ENCODE measurements at places on chromosomes 13 and 19.
A peak's percentile ranks its signal among the peaks of the same experiment; 100 is the strongest.

DNA sequence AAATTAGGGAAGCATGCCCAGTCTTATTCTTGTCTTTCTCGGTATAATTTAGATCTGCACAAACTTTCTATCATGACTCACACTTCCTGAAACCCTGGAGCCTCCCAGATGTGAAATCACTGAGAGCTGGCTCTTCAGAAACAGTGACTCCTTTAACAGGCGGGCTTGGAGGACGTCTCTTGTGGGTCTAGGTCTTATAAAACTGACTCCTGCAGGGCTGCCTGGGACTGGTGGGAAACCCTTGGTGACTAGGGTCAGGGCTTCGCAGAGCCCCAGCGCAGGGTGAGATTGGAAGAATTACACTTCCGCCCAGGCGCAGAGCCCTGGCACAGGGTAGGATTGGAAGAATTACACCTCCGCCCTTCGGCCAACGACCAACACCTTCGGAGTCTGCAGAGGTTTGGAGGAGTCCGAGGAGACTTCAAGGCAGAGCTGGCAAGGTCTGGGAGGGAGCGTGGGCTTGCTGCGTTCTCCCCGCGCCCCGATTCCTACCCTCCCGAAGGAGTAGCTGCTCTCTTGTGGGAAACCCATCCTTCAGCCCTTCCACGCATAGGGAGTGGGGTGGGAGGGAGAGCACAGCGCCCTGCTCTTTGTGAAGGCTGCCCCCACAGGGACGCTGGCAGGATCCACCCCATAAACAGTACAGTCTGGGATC, 43.4 kb upstream of the MAP3K10 start:
- peak; percentile 84 for DNase-seq

GRCh38 chr13:45362939-45363338, 22.0 kb upstream of the TPT1 start:
- DNase-seq: no peak

GRCh38 chr19:5041168-5041912, 72.4 kb downstream of the KDM4B start:
- no peak for DNase-seq

DNA sequence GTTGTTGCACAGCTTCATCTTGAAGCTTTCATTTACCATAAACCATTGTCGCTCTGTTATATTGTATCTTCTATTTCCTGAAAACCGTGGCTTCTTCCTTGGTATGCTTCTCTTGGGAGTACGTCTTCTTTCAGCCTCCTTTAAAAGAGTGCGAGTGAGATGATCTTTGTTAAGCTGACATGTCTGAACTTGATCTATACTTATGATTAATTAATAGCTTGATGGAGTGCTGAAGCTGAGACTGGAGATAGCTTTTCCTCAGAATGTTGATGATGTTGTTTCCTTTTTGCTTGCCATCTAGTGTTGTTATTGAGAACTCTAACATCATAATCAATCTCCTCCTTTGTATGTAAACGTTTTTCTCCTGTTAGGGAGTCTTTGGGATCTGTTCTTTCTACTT, 529.3 kb upstream of the SPRY2 start:
- DNase-seq: no peak

DNA sequence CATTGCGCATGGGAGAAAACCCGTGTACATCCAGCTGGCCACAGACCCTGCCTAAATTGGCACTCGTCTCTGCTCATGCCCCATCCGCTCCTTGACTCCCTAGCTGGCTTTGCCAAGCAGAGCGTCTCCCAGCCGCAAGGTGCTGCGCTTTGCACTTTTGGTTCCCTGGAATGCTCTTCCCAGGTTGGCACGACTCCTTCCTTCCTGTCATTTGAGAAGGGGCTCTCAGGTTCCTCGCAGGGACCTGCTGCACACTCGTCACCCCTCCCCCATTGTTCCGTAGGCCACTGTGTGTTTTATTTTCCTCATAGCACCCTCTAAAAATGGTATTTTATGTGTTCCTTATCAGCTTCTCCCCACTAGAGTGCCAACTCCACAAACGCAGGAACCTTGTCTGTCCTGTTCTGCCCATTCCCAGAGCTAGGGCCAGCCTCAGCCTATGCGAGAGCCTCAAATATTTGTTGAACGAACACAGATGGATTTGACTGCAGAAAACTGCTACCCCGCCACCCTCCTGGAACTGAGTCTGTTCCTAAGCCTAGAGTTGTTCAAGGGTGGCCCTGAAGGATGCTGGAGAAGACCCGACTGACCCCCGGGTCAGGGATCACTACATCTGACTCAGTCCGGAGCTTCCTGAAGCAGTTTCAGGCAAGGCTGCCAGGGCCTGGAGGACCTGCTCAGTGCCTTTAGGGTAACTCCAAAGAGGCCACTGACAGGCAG, 8.4 kb upstream of the CEBPA start:
- no peak for DNase-seq

DNA sequence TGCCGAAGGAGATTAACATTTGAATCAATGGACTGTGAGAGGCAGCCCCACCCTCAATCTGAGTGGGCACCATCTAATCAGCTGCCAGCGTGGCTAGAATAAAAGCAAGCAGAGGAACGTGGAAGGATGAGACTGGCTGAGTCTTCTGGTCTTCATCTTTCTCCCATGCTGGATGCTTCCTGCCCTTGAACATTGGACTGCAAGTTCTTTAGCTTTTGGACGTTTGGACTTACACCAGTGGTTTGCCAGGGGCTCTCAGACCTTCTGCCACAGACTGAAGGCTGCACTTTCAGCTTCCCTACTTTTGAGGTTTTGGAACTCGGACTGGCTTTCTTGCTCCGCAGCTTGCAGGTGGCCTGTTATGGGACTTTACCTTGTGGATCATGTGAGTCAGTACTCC, 14.7 kb downstream of the NHLRC3 start:
- DNase-seq: no peak

DNA sequence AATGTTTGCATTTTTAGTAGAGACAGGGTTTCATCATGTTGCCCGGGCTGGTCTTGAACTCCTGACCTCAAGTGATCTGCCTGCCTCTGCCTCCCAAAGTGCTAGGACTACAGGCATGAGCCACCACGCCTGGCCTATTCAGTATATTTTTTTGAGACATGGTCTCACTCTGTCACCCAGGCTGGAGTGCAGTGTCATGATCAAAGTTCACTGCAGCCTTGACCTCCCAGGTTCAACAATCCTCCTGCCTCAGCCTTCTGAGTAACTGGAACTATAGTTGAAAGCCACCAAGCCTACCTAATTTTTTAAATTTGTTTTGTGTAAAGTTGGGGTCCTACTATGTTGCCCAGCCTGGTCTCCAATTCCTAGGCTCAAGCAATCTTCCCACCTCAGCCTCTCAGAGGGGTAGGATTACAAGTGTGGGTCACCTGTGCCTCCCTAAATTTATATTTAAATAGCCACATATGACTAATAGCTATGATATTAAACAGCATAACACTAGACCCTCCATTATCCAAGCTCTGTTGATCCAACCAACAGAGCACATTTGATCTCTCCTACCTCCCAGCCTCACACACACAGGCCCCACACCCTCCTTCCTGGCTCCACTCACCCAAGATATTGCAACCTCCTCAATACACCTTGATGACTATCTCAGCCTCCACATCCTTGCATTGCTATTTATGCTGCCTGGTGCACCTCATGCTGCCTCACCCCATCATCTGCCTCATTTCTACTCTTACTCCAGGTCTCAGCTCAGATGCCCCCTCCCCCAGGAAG, 2.1 kb upstream of the CEACAM19 start:
- DNase-seq: no peak

DNA sequence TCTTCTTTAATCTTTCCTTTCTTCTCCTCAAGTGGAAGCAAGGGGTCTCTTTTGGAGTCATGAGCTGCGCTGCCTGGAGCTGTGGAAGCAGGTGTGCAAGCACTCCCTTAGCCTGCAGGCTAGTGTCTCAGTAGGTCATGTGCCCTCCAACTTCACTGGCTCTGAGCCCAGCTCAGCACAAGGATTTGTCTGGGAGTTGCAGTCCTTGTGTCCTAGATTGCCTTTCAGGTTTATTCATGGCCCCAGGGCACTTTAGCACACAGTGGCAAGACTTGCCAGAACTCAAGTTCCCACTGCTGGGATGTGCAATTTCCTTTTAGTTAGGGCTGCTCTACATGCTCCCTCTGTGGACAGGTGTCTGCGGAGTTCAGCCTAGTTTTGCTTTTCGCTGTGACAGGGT, 211.7 kb downstream of the LIG4 start:
- no peak for DNase-seq

- no peak for DNase-seq
Measured at GRCh38 chr13:109113427-109113826, 484.0 kb downstream of the MYO16 start.

DNA sequence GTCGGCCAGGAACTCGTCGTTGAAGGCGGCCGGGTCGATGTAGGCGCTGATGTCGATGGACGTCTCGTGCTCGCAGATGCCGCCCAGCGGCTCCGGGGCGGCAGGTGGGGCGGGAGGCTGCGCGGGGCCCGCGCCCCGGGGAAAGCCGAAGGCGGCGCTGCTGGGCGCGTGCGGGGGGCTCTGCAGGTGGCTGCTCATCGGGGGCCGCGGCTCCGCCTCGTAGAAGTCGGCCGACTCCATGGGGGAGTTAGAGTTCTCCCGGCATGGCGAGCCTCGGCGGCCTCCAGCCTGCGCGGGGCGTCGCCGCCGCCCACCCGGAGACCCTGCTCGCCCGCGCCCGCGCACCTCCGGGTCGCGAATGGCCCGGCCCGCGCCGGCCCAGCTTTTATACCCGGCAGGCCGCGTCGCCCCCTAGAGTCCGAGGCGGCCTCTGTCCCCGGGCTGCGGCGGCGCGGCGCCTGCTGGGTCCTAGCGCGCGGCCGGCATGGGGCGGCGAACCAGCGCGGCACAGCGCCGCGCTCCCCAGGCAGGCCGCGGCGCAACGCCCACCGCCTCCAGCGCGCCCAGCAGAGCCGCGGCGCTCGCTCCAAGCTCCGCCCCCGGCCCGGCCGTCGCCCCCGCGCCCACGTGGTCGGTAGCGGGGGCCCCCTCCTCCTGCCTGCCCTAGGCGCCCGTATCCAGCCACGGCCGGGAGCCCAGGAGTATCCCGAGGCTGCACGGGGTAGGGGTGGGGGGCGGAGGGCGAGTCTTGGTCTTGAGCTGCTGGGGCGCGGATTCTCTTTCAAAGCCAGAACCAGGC, at the start of gene CEBPA:
Gene CEBPA (minus strand): TSS at position 360 of the 799 bp plus-strand sequence. CDS start 120 bp downstream, at position 240.
- peak; percentile 84 for DNase-seq

DNA sequence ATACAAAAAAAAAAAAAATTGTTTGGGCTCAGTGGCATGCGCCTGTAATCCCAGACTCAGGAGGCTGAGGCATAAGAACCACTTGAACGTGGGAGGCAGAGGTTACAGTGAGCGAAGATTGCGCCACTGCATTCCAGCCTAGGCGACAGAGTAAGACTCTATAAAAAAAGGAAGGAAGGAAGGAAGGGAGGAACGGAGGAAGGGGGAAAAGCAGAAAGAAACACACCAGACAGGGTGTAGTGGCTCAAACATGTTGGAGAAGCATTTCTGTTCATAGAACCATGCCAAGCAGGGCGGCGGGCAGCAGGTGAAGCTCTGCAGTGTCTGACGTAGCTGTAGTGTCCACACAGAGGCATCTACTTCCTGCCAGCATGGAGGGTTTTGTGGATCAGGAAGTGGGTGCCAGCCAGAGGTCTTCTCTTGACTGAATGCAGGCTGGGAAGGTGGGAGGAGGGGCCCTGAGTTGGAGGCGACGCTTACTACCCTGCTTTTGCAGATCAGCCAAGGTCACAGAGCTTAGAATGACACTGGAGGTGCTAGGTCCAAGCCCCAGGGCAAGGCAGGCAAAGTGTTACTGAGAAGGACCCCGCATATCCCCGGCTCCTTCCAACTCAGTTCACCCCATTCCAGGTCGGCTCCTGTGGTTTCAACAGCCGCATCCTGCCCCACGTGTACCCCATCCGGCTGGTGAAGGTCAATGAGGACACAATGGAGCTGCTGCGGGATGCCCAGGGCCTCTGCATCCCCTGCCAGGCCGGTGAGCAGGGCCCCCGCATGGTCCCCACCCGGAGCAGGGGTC, 11.6 kb upstream of the PGLS start:
- no peak for DNase-seq

- no peak for DNase-seq
Measured at GRCh38 chr13:78816154-78816553, 157.2 kb upstream of the OBI1 start.

DNA sequence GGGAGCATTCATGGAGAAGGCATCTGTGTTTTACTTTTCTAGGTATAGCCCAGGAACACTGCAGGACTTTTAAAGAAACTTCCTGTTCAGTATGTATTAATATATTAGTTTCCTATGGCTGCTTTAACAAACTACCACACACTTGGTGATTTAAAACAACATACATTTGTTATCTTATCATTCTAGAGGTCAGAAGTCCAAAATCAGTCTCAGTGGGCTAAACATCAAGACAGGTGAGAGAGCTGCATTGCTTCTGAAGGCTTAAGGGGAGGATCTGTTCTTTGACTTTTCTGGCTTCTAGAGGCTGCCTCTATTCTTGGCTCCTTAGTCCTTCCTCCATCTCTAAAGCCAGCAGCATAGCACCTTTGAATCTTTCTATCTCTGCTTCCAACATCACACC, 37.6 kb upstream of the DIAPH3 start:
- no peak for DNase-seq

GRCh38 chr13:108807841-108808240, 178.4 kb downstream of the MYO16 start:
- no peak for DNase-seq

- DNase-seq: no peak
Measured at GRCh38 chr19:49692147-49692506, 1.2 kb downstream of the CPT1C start.

DNA sequence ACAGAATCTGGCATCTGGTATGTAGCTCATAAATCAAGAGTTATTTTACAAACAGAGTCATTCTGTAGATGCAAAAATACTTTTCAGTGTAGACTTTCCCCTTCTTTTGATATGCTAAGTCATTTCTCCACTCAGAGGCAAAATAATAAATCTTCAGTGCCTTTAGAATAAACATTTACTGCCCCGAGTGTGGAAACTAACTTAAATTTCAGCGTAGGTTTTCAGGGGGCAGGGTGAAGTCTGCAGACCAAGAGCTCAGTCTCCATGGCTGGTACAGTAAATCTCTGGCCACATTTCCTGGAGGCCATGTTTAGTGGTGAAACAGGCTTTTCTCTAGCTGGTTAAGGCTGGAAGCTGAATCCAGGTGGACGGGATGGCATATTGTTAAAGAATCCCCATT, 13.1 kb upstream of the ADPRHL1 start:
- DNase-seq: no peak

DNA sequence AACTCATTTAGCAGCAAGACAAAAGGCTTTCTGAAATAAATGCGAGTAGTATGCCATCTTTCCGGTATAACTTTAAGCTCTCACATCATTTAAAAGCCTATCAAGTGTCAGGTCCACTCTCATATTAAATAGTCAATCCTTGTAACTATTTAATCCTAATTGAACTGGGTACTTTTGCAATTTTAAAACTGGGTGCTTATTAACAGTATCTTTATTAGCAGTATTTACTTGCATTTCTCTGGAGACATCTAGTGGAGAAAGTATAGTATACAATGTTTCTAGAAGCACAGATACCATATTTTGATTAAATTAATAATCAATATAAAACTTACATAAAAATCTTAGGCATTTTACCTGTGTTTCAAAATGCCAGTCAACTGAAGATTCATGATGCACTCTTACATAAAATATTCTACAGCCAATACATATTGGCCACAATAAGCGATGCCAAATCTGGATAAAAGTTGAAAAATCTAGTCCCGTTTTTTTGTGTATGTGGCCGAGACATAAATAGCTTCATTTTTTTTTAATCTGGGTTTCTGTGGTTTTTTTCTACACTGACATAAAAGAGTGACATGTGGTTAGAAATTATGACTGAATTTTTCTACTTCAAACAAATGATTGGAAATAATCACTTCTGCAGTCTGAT, 4.3 kb upstream of the POSTN start:
- DNase-seq: peak; percentile 42

- DNase-seq: no peak
Measured at GRCh38 chr19:43498233-43498842, 6.2 kb downstream of the PHLDB3 start.
